Epithelial cell of proximal tubule (primary cell): ENCODE measurements at places on chromosomes 12 and 14. TPM values are rescaled to one million over a fixed set of nuclear protein-coding genes. Genes with fewer than 3 reads are reported as not detected.

HCAR1 gene
- total RNA-seq = 0.46 and 2.1 TPM in 2 replicates

C14orf39 gene
- 1.2 TPM in 1 of 2 replicates, not detected in the other for total RNA-seq

IFNG-AS1 gene
- total RNA-seq = not detected in 2 replicates

PPM1A gene
- total RNA-seq = 10.2 and 21.0 TPM in 2 replicates

GPRC5A gene
- 84.4 and 142 TPM in 2 replicates for total RNA-seq

GUCY2C gene
- not detected in 2 replicates for total RNA-seq

SERPINA6 gene
- 0.81 and 1.4 TPM in 2 replicates for total RNA-seq

DHRS4 gene
- total RNA-seq = 33.1 and 43.7 TPM in 2 replicates

FAR2 gene
- total RNA-seq = 13.5 and 25.2 TPM in 2 replicates

NR4A1 gene
- 2.2 and 4.3 TPM in 2 replicates for total RNA-seq

RNF10 gene
- total RNA-seq = 66.9 and 81.2 TPM in 2 replicates

MDM1 gene
- 3.9 and 7.2 TPM in 2 replicates for total RNA-seq

NFYB gene
- 16.1 and 19.3 TPM in 2 replicates for total RNA-seq

CCDC177 gene
- not detected in 2 replicates for total RNA-seq

GLS2 gene
- total RNA-seq = 0.29 and 2.9 TPM in 2 replicates

RASSF8 gene
- 19.4 and 29.6 TPM in 2 replicates for total RNA-seq

RDH5 gene
- total RNA-seq = 2.3 and 2.5 TPM in 2 replicates

MAP1LC3B2 gene
- total RNA-seq = 0.29 TPM in 1 of 2 replicates, not detected in the other

MOK gene
- total RNA-seq = 2.3 and 7.5 TPM in 2 replicates

TXNDC16 gene
- total RNA-seq = 3.7 and 6.7 TPM in 2 replicates

TMEM233 gene
- 0.17 TPM in 1 of 2 replicates, not detected in the other for total RNA-seq

SLC41A2 gene
- 19.7 and 24.4 TPM in 2 replicates for total RNA-seq

AJUBA gene
- 63.2 and 105 TPM in 2 replicates for total RNA-seq

ACOT6 gene
- 0.07 TPM in 1 of 2 replicates, not detected in the other for total RNA-seq

OTX2 gene
- total RNA-seq = not detected in 2 replicates
